ENCODE measurements at places on chromosomes 6 and 20.
A peak's percentile ranks its signal among the peaks of the same experiment; 100 is the strongest.

- DNase-seq, result no peak
These were observed 10.1 kb downstream of the ALDH5A1 start for GRCh38 chr6:24504649-24505586.

DNA sequence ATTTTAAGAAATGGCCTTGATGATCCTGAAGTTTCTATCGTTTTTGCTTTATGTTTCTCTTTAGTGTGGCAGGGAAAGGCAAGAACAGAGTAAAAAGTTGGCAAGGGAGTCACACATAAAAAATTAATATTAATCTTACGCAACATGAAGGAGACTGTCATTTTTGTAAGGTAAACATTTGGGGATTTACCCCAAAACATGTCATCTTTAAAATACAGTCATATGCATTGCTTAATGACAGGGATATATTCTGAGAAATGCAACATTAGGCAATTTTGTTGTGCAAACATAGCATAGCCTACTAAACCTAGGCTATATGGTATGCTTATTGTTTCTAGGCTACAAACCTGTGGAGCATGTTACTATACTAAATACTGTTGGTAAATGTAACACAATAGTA is 5.4 kb downstream of the RBL1 start:
- no peak for DNase-seq

DNA sequence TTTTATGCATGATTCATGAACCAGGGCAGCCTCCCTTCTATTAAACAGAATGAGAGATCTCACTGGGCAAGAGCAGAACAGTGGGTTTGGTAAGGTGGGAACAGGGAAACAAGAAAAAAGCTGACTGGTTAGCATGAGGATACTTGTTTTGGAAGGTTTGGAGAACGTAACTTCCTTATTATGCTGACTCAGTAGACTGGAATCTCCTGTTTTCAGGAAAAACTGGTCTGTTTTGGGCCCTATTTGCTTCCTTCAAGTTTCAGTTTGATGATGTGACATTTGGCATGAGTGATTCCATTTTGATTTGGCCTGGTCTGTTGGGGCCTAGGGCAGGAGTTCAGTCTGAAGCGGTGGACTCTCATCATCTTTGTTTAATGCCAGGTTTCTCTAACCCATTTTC is 172.0 kb downstream of the MYLK4 start:
- no peak for DNase-seq

DNA sequence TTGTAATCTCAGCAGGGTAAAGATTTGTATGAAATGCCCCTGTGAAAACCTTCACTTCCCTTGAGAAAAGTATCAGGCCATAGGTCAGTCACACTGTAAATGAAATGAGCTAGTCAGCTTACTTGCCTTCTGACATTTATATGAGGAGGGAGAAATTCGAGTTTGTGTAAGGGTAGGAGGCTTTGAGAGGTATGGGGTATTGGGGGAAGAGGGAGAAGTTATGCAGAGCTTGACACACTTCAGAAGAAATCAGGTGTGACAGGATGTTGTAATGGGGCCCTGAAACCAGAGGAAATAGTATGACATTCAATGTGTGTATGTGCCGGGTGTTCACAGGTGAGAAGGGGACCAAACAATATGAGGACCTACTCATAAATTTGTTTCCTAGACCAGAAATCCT is 64.2 kb upstream of the CCN6 start:
- DNase-seq, result no peak

- no peak for DNase-seq
These were observed 46.4 kb downstream of the UTRN start for GRCh38 chr6:144331491-144331969.

DNA sequence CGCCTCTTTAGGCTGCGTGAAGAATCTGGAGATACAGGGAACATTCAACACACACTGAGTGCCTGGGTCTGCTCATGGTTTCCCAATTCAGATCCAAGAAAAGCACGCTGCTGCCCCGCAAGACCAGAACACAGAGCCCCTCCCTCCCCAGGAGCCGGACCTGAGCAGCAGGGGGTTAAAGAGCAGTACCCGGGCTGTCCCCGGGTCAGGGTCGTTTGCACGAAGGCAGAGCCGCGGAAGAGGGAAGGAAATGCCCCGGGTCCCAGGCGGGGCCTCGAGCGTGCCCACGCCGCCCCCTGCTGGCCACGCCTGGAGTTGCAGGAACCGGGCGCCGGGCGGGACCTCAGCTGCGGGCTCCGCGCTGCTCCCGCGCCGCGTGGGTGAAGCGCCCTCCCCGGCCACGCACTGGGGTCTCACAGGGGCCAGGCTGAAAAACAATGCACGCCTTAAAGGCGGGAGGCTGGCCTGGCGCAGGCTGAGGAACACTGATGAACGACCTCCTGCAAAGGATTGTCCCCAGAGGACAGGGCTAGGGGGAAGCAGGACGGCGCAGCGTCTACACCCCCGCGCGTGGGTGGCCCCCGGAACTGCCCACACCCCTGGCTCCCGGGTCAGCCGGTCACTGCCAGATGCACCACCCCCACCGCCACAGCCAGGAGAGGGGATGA is 48.9 kb downstream of the ANKRD60 start:
- peak; percentile 73 for DNase-seq

Data from progenitor cell of endocrine pancreas (in vitro differentiated cells).